ENCODE measurements at places on chromosomes 12 and 14.

GRCh38 chr14:42368234-42368633, 761.6 kb downstream of the LRFN5 start:
- DNase-seq: no peak

- no peak for DNase-seq
These were observed 644 bp downstream of the TSPAN31 start for GRCh38 chr12:57745485-57745881.

DNA sequence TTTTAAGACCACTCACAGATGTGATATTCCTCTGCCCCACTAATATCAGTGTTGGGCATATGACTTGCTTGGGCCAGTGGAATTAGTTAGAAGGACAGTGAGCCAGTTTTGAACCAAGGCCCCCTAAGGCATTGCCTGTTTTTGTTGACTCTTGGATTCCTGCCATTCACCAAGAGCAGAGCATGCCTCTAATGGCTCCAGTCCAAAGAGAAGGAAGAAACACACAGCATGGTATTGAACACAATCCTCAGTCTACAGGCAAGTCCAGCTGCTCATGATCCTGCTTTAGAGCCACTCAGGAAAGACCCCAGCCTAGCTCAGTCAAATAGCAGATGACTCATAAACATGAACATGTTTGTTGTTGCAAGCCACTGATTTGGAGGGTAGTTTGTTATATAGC, 1201.5 kb downstream of the BCL11B start:
- DNase-seq: no peak

GRCh38 chr12:29769162-29769858, 14.4 kb downstream of the TMTC1 start:
- DNase-seq: no peak

- DNase-seq: no peak
These were observed 73.9 kb downstream of the SYT1 start for GRCh38 chr12:78938341-78939084.

DNA sequence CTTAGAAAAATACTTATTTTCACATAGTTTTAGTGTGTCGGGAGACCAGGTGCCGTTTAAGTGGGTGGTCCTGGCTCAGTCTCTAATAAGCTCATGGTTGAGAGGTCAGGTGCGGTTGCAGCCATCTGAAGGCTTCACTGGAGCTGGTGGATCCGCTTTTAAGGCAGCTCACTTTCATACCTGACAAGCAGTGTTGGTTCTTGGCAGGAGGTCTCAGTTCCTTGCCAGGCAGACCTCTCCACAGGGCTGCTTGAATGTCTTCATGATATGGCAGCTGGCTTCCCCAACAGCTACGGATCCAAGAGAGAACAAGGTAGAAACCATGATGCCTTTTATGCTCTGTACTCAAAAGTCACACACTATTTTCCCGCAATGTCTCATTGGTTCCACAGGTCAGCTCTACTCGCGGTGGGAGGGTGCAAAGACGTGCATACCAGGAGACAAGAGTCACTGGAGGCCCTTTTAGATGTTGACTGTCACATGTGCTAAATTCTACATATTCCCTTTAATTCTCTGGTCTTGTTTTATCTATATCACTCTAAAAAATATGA, 8.0 kb upstream of the ZDHHC17 start:
- DNase-seq: no peak

DNA sequence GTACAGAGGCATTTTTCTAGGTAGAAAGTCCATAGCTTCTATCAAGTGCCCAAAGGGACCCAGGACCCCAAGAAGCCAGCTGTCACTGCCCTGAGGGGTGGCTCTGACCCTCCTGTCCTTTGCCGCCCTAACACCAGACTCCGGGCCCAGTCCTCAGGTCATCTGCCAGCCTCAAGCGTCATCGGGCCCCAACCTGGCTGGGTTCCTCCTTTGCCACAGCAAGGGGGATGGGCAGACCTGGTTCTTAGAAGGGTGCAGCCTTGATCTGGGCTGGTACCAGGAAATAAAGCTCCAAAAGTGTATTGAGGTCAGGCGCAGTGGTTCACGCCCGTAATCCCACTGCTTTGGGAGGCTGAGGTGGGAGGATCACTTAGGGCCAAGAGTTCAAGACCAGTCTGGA, 27.1 kb upstream of the FAM222A start:
- DNase-seq: no peak

- DNase-seq: no peak
These were observed 25.2 kb downstream of the POLE start for GRCh38 chr12:132661972-132662371.

DNA sequence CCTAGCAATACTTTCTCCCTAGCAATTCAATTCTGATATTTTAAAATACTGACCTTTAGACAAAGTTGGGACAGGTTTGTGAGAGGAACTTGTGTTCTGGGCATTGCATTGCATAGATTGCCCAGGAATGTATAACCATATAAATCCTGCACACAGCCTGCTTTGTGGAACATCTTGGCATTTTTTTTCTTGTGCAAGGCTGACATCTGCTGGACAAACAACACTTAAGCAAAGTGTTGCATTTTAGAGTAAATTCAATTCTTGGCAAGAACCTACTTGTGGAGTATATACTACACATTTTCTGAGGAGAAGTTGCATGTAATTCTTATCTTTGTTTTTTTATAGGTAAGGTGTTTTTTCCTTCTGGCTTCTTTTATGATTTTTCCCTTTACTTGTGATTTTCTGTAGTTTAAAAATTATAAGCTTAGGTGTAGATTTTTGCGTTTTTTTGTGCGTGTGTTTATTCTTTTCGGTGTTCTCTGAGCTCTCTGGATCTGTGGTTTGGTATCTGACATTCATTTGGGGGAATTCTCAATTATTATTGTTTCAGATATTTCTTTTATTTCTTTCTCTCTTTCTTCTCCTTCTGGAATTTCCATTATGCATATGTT, 26.4 kb downstream of the TESPA1 start:
- peak; percentile 61 for DNase-seq

DNA sequence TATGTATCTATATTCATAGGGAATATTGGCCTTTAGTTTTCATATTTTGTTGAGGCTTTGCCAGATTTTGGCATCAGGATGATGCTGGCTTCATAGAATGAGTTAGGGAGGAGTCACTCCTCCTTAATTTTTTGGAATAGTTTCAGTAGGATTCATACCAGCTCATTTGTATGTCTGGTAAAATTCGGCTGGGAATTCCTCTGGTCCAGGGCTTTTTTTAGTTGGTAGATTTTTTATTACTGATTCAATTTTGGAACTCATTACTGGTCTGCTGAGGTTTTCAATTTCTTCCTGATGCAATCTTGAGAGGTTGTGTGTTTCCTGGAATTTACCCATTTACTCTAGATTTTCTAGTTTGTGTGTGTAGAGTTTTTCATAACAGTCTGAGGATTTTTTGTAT, 175.2 kb downstream of the EPS8 start:
- DNase-seq: no peak

DNA sequence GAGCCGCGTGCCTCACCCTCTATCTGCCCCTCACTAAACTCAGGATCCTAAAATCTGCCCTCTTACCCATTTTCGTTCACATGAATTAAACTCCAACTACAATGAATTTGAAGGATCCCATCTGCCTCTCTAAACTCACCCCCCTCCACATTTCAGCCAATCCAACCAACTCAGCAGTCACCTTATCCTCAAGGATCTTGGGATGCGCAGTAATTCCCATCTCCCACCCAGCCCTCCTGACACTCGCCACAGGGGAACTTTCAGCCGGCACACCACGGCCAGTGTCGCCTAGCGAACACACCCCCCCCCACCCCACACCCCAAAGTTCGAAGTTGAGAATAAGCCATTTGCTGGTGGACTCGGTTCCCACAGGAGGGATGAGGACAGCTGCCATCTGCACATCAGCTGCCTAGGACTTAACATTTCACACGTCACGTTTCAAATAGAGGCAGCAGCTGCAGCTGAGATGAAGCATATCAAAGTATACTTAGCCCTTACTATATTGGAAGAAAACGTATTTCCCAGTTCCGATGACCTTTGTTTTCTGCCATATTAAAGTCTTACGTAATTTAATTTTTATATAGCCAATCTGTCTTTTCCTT, 8.7 kb upstream of the SELPLG start:
- peak; percentile 79 for DNase-seq

DNA sequence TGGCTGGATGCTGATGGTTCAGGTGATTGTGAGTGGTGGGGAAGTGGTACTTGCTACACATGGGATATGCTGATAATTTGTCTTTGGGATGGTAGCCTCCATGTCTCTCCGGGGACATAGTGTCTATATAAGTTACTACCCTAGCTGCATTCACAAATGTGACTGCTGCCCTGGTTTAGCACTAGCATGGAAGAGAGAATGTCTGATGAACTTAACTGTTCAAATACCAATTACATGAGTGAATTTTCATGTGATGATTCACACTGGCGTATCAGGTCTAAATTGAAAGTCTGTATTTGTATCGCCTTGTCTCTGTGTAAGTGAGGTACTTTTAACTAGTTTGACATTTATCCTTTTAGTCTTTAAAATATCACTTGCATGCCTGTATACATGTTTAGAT, 34.4 kb downstream of the ATF7IP start:
- no peak for DNase-seq

- no peak for DNase-seq
These were observed 349.0 kb downstream of the GLT1D1 start for GRCh38 chr12:129202109-129202814.

GRCh38 chr14:30990770-30991169, 34.7 kb upstream of the AP4S1 start:
- DNase-seq: no peak

DNA sequence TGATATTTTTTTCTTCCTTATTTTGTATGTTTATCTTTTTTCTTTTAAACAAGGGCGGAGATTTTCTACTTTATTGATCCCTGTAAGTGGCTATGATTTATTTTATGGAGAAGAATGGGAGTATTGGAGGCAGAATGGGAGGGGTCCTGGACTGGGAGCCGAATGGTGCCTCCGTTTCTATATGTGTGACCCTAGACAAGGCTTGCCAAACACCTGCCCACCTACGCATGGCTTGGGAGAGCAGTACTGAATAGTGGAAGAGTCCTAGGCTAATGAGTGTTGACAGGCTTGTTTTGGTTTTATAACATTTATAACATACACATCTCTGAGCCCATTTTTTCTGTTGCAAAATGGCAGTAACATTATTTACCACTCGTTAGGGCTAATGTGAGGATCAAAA, 29.0 kb downstream of the STK38L start:
- DNase-seq: no peak

DNA sequence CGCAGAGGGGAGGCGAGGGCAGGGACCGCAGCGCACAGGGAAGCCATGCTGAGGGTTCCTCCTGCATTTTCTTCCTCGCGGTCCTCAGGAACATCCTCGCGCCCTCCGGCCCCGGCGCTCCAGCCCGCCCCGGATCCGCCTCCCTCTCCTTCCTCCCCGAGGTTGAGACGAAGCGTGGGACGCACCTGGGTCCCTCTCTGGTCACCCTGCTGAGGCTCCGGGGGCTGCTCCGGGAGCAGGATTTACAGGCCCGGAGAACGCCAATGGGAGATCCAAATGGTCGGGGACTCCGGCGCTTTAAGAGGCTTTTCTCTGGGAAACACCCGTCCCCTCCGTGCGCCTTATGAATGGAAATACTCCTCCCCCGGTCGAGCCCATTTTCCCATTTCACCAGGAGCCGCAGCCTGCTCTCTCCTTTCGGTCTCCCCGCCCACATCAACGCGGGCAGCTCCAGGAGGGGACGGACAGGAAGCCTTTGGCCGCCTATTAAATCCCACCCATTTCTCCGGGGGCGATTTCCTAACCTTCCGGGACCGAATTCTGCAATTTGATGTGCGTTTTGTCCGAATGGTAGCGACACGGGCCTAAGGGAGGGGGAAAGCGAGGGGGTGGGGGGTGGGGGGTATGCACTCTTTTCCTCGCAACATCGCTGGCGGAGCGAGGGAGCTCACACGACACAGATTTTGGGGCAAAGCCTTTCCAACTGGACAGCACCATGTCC, at the start of gene UNC79:
Gene UNC79, plus strand, starts transcription at position 625 of the 721 bp plus-strand sequence. Its CDS starts 91 bp downstream, at position 716.
- peak; percentile 26 for DNase-seq

- no peak for DNase-seq
These were observed 465 bp upstream of the FGD4 start for GRCh38 chr12:32398816-32399369.

GRCh38 chr12:105280966-105281693, 45.2 kb upstream of the APPL2 start:
- no peak for DNase-seq

GRCh38 chr12:127342861-127343260, 924.1 kb upstream of the TMEM132C start:
- DNase-seq: no peak

DNA sequence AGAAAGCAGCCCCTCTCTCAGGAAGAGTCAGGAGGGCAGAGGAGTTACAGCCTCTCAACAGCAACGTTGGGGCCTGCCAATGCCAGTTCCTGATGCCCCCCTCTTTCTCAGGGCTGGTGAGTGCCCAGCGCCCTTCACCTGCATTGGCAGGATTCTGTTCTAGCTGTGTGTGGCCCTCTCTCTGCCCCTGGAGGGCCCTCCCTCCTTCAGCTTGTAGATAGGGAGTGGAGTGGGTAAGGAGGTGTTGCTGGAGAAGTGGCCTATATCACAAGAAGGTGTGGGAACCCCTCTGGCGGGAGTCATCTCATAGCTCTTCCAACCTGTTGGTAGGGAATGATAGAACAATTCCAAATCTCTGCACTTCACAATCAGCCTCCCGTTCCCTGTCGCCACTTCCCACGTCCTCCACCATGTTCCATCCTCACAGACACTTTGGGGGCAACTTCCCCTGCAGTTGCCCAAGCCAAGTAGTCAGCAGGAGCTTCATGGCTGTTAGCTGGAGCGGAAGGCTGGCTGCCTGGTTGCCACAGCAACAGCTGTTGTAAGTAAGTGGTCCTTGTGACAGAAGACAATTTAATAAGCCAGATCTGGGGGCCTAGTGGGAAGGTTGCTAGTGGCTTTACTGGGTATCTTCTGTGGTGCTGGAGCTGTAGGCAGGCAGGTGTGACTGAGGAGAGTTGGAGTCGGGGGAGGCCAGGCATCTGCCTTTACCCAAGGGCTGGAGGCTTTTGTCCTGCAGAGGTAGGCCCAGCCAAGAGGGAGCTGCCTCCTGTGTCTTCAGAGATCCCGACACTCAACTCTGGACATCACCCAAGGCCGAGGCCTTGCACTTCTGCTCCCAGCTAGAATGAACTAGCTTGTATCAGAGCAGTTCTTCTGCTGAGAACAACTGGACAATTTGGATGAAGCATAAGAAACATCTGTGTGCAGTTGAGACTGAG, 38.4 kb downstream of the GALNT16 start:
- no peak for DNase-seq

DNA sequence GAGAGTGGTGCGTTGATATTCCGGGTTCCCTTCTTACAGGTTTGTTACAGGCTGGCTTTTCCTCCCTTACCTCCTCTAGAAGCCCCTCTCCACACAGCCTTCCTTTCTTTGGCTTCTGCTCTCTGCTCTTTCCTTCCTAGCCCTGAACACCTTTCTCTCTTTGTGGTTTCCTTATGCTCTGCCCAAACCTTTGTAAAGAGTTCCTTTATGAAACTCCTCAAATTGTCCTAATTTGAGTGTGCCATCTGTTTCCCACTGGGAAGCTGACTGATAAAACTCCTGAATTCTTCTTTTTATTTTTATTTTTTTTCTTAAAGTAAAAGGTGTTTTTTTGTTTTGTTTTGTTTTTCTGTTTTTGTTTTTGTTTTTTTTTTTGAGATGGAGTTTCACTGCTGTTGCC, 60.1 kb upstream of the OTX2 start:
- no peak for DNase-seq

Data from femur (tissue), 1 donor.